ENCODE measurements at places on chromosomes 11 and 22.

DNA sequence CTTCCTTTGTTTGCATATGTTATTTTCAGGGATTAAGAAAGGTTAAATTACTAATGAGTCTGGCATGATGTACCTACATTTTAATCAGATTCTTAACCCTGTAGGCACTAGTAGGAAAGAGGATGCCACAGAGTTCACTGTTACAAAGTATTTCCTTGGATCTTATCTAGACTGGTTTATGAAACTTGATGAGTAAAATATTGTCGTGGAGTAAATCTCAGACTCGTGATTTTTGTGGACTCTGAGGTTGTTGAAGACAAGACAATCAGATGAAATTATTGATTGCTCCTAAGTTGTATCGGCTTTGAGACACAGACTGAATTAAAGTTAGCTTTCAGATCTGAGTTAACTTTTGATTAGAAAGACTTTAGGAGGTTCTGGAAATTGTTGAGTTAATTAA, 6.0 kb downstream of the KMT2A start:
- DNase-seq = no peak

GRCh38 chr22:36790648-36791047, 14.7 kb upstream of the IFT27 start:
- no peak for DNase-seq

DNA sequence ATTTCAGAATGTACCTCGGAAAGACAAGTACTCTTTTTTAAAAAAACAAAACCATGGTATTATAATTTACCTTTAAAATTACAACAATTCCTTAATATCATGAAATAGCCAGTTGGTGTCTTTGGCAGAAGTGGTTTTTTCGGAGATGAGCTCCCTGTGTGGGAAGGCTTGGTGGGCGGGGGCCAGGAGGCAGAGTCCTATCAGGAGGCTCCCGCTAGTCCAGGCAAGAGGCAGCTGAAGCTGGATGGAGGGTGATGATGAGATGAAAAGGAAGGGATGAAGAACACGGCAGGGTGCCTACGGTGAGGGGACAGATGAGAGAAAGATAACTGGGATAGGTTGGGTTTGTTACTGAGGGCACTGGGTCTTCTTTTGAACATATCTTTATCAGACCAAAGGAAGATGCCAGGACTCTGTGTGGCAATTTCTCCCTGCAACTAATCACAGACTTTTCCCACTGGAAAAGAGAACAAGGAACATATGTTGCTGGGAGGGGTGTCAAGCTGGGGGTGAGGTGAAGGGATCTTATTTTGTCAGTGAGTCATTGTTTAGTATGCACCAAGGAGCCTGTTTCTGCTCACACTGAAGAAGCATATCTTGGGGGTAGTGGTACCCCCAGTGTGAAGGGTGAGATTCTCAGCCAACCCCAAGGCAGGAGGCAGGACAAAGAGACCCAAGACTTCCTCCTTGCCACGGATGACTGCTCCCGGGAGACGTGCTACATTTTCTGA, 91.5 kb upstream of the YWHAH start:
- DNase-seq = peak; percentile 67

- DNase-seq = no peak
These were observed 122.8 kb downstream of the SHANK2 start for GRCh38 chr11:71129624-71130023.
